Upper lobe of left lung (tissue), 6 donors: ENCODE measurements at places on chromosomes 5 and 9. TPM values are rescaled to one million over a fixed set of nuclear protein-coding genes. Genes with fewer than 3 reads are reported as not detected.

DNA sequence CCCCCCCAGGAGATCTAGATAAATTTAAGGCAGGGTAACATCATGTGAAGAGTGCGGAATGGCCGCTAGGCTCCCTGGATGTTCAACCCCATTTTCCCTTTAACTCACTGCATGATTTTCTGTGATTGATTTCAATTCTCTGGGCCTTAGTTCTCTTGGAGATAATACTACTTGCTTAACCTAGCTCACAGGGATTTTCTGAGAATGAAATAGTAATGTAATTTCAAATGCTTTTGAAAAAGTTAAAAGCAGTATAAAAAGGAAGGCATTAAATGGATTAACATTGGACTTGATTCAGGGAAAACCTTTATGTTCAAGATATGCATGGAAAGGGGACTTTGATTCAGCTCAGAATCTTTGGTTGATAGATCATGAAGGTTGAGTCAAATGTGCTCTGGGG is 90.9 kb downstream of the KIF4B start:
- H3K4me1 ChIP-seq: no peaks in the 10 kb centered on the region
- no peaks in the 10 kb centered on the region for H3K36me3 ChIP-seq
- H3K27me3 ChIP-seq: no peaks in the 10 kb centered on the region
- H3K4me3 ChIP-seq: no peak overlapping the region
- DNase-seq: no peak
- no peak overlapping the region for H3K27ac ChIP-seq

- no peak for DNase-seq
- H3K4me1 ChIP-seq: peaks cover 26% of the 10 kb centered on the region
- no peaks in the 10 kb centered on the region for H3K27me3 ChIP-seq
- H3K4me3 ChIP-seq: no peak overlapping the region
These were observed 1.6 kb upstream of the TNPO1 start for GRCh38 chr5:72814864-72815263.

DNA sequence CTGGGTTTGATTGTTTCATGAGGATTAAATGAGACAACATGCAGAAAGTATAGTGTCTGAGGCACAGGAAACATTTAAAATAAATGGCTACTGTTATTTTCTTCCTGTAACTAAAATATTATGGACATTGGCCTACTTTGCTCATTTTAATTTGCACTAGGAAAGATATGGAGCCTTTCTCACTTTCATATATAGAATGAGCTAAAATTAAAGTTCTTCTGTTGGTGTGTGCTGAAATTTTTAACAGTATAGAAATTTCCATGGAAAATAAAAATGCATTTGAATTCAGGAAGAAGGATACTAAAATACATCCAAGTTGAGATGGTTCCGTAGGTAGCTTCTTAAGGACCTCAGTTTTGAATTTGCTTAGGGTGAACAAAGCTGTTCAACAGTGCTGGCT is 131.9 kb downstream of the MAST4 start:
- no peak for DNase-seq
- H3K27me3 ChIP-seq: no peaks in the 10 kb centered on the region
- H3K36me3 ChIP-seq: no peaks in the 10 kb centered on the region
- H3K4me1 ChIP-seq: no peaks in the 10 kb centered on the region

DNA sequence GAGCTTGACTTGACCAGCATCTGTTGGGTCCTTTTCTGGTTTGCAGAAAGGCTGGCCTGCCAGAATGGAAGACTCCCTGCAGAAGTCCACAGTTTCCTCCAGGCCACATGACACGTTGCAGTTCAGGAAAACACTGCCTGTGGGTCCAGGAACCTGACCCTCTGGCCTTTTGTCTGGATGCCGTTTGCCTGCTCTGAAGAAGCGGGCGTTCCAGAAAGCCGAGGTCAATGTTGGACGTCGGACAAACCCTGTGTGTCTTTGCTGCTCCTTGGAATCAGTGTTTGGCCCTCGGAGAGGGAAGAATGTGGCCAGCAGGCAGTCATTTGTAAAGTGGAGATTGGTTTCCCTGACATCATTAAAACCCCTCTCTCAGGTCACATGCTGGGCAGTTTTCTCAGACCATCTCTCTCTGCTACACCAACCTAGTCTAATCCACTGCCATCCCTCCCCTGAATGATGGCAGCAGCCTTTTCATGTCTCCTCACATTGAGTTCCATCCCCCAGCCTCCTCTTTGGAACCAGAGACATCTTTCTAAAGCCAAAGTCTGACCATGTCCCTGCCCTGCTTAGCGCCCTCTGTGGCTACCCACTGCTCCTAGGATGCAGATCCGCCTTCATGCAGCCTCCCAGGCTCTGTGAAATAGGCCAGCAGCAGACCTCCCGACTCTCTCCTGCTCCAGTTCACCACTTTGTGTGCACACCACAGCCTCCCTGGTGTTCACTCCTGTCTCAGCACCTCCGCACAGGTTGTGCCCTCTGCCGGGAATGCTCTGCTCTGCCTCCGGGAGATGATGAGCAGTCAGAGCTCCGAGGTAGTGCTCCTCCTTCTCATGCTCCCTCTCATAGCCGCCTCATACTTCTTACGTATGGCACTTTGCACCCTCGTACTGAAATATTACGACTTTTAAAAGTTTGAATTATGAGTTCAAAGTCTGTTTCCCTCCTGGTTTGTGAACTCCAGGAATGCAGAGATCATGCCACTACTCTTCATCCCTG is 75.6 kb downstream of the RALGPS1 start:
- DNase-seq: no peak
- no peaks in the 10 kb centered on the region for H3K36me3 ChIP-seq
- peaks cover 20% of the 10 kb centered on the region for H3K4me1 ChIP-seq
- H3K27me3 ChIP-seq: no peaks in the 10 kb centered on the region
- no peak overlapping the region for H3K4me3 ChIP-seq

The LCN6 gene
- 4.2 TPM for total RNA-seq

The PHYKPL gene
- total RNA-seq: 84.5 TPM
